Stimulated activated CD4-positive, alpha-beta T cell treated with anti-CD3 and anti-CD28 coated beads, Interleukin-12 subunit alpha, Interleukin-12 subunit beta, amount 100 ng/mL, for 48 hours (primary cell): ENCODE measurements at places on chromosomes 16 and 17.

DNA sequence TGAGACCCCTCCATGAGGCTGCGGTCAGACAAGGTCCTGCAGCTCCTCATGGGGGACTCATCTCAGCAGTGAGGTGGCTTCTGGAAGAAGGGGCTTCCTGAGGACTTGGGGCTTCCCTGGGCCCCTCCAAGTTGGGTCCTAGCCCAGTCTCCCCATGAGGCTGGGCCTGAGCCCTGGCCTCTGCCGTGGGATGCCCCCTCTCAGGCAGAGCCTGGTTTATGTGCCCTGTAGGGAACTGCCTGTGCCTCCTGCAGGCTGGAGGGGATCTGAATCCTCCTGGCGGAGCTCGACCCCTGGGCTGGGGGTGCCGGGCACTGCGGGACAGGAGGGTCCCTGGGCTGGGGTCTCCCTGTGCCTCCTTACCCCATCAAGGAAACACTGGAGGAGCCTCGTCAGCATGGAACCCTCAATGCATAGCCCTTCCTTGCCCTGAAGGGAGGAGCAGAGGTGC lies 45.8 kb downstream of the TNFRSF13B start:
- no peak for DNase-seq

GRCh38 chr16:8678068-8678927 lies 3.9 kb downstream of the ABAT start:
- DNase-seq: no peak

GRCh38 chr16:1078579-1079021 lies 6.1 kb downstream of the SSTR5 start:
- no peak for DNase-seq

GRCh38 chr16:53775821-53776431 lies 72.0 kb downstream of the FTO start:
- no peak for DNase-seq

DNA sequence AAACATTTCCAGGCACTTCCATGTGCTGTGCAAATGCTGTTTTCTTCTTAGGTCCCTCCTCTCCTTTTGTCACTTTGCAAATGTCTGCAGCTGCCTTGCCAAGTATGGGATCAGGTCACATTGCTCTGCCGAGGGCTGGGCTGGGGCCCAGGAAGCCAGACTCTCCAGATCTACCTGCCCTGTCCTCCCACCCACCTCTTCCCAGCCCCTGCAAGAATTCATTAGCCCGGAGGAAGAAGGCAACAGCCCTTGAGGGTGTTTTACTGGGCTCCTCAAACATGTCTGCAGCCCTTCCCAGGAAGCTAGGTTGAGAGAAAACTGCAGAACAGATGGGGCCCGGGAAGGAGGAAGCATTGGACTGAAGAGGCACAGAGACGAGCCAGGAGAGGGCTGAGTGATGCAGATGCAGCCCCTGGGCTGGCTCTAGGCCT lies 47.1 kb downstream of the WSB1 start:
- no peak for DNase-seq

GRCh38 chr17:49553676-49554335 lies 21.9 kb upstream of the NXPH3 start:
- DNase-seq: no peak

DNA sequence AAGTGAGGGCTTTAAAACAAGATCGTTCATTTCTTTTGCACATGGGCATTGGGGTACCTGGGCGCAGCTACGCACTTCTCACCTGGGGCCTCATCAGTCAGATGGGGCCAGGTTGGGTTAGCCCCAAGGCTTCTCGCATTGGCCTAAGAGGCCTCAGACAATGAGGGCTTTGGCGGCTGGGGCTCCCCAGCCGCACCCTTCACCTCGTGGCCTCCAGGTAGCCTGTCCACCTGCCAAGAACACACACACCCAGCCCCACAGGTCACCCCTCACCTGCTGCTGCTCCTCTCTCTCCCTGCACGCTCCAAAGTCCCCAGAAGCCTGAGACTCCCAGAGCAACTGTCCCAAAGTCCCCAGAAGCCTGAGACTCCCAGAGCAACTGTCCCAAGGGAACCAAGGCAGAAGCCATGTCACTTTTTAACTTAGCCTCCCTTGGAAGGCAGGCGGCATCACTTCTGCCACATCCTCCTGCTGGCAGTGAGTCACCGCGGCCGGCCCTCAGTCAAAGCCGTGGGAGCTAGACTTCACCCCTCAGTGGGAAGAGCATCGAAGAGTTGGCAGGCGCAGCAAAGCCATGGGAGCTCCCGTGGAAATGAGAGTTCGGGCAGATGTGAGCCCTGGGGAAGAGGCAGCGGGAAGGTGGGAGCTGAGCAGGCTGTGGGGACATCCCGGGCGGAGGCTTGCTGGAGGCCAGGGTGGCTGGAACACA lies 78.9 kb upstream of the PLCG2 start:
- no peak for DNase-seq

- no peak for DNase-seq
Observed at GRCh38 chr16:19926449-19927390, 42.1 kb upstream of the GPRC5B start.

DNA sequence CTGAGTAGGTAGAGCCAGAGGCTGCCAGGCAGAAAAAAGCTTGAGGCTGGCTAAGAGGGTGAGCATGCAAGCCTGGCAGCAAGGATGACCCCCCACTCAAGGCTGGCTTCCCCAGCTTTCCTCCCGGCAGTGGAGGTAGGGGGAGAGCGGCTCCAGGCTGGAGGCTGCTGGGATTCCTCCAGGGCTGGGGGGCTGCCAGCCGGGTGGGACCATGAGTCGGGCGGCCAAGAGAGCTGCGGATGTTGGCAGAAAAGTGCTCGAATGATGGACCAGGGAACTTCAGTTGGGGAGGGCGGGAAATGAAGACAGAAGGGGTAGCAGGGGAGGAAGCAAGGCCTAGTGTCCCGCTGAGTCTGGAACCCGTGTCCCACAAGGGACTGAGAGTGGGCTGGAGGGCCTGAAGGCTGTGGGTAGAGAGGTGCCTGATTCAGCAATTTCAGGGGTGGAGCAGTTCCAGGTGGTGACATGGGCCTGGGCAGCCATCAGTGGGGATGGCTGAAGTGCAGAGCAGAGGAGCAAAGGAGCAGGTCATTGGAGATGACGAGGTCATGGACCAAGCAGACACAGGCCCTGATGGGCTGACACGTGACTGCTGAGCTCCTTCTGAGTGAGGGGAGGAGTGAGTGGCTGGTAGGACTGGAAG lies 20.3 kb downstream of the HSD11B2 start:
- no peak for DNase-seq

DNA sequence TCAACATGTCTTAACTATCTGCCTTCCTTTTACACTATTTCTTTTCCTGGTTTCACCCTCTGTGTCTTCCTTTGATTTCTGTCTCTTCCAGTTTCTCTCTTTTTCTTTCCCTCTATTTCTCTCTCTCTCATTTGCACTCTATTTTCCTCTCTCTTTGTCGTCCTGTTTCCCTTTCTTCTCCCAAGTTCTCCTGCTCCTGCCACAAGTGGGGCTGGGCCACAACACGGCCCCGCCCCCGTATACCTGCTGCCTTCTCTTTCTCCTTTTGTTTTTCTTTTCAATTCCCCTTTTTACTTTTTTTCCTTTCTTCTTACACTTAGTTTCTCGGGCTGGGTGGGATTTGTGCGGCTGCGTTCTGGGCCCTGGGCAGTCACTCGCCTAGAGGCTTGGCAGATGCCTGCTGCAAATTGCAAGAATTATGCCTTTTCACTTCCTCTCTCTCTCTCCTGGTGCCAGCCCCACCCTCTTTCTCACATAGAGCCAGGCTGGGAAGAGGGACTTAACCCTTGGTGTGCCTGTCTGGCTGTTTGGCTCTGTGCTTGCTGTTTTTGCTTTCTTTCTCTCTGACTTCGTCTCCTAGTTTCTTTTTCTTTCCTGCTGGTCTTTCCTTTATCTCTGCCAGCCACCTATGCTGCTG lies 2139.4 kb downstream of the TP53TG3F start:
- DNase-seq: no peak

GRCh38 chr17:49247944-49248343 lies 17.4 kb upstream of the PHOSPHO1 start:
- DNase-seq: no peak

GRCh38 chr17:32671896-32672295 lies 185.1 kb downstream of the CDK5R1 start:
- DNase-seq: no peak
